ENCODE measurements at places on chromosomes 12 and 14. TPM values are rescaled to one million over a fixed set of nuclear protein-coding genes. Genes with fewer than 3 reads are reported as not detected.

GALNT9 gene
- total RNA-seq: 0.33 TPM

HOXC11 gene
- total RNA-seq: not detected

TMPRSS12 gene
- not detected for total RNA-seq

EID3 gene
- 5.1 TPM for total RNA-seq

TMEM233 gene
- total RNA-seq: 0.73 TPM

SLC39A5 gene
- not detected for total RNA-seq

SLC25A47 gene
- 0.04 TPM for total RNA-seq

SMIM41 gene
- 0.21 TPM for total RNA-seq

Measured in pulmonary artery endothelial cell (primary cell).